ENCODE measurements at places on chromosomes 7 and 10.

- peak; percentile 71 for DNase-seq
Observed at GRCh38 chr10:26881600-26882331, 21.0 kb upstream of the ABI1 start.

GRCh38 chr7:135368416-135369186 lies 135.0 kb downstream of the STRA8 start:
- peak; percentile 65 for DNase-seq

- DNase-seq = no peak
Observed at GRCh38 chr10:102868911-102869257, 386 bp upstream of the AS3MT start.

DNA sequence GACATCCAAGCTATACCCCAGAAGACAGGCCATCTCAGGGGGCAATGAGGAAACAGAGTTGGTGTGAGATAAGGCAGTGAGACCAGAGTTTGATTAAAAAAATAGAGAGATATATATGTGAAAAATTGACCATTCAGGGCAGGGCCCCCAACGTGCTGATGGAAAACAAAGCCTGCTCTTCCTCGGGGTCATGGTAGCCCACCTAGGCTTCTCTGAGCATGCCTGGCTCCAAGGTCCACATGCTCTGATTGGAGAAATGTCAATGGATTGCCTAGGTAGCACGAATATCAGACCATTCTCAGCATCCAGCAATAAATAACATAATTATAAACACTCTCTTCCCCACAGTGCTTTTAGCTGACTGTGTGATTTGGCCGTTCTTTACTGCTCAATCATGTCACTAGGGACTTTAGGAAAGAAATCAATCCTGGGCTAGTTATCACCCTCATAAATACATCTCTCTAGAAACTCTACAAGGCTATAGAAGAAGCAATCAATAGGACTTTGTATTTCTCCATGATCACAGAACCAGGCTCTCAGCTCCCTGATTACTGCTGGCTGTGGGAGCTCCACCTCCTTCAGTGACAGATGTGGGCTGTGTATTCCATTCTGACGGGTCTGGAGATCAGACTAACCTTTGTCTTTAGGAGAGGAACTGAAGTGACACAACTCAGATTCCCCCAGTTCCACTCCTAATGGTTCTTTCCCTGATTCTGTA lies 766.4 kb downstream of the GRID1 start:
- DNase-seq = no peak

- no peak for DNase-seq
Observed at GRCh38 chr10:95389982-95390381, 99.2 kb upstream of the PDLIM1 start.

DNA sequence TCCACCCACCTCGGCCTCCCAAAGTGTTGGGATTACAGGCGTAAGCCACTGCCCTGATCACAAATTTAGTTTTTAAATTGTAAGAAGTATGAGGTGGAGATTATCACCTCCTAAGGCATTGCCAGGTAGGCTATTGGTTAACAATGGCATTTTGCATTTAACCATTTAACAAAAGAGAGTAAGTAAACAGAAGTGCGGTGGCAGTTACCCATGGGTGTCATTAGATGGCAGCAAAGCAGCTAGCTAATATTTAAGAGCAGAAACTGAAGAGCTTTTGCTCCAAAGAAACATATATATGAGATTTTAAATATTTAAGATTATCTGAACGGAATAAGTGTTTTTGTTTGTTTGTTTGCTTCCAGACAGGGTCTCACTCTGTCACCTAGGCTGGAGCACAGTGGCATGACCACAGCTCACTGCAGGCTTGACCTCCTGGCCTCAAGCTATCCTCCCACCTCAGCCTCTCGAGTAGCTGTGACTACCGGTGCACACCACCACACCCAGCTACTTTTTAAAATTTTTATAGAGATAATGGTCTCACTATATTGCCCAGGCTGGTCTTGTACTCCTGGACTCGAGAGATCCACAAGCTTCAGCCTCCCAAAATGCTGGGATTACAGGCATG lies 325.5 kb upstream of the C7orf33 start:
- DNase-seq = peak; percentile 58

DNA sequence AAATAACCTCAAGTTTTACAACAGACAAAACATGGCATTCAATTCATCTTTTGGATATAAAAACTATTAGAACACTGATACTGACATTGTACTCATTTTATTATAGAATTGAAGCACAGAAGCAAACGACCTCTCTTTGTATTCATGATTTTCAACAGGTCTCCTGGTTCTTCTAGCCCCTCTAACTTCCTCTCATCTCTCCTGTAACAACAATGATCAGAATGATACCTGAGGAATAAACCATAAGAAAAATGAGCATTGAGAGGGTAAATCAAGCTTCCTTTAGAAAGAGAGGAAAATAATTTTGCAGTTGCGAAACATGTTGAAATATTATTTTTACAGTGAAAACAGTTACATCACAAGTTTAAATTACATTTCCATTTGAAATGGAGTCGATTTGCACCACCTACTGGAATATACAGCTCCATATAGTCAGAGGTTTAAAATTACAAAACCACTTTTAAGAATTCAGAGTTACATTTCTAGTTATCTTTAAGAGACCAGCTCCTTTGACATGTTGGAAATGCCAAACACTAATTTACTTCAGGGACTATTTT lies 17.5 kb upstream of the TEX36 start:
- peak; percentile 20 for DNase-seq

DNA sequence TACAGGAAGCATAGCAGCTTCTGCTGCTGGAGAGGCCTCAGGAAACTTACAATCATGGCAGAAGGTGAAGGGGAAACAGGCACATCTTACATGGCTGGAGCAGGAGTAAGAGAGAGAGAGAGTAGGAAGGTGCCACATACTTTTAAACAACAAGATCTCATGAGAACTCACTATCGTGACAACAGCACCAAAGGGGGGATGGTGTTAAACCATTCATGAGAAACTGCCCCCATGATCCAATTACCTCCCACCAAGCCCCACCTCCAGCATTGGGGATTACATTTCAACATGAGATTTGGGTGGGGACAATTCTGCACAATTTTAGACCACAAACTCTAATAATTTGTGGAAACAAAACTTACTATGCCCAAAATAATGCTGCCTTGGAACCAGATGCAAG lies 16.8 kb upstream of the ARMC3 start:
- no peak for DNase-seq

GRCh38 chr7:18503126-18503866 lies 7.7 kb downstream of the HDAC9 start:
- no peak for DNase-seq

DNA sequence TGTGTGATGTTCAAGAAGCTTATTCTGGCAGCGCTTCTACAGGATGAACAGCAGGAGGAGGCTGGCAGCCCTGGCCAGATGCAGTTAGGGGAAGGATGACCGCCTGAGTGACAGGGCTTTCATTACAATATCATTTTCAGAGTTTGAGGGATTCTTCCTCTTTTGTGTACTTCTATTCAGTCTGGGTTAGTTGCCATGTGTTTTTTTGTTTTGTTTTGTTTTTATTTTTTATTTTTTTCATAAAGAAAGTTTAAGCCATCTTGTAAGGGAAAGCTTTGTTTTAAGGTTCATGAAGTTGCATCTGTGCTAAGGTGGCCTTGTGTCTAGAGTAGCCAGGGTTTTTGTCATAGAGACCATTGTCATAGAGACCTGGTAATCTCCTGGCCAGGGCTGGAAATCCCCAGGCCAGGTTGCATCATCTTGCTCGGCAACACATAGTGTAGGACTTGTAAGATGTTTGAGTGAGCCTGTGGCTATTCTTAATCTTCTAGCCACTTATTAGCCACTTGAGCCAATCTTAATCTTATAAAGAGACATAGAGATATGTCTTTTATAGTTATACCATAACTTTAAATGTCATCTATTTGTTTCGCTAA lies 230.5 kb upstream of the TMEM229A start:
- DNase-seq = peak; percentile 58

GRCh38 chr10:126373147-126373546 lies 15.1 kb downstream of the ADAM12 start:
- no peak for DNase-seq

GRCh38 chr10:71975087-71975870 lies 11.1 kb downstream of the CHST3 start:
- DNase-seq = no peak

DNA sequence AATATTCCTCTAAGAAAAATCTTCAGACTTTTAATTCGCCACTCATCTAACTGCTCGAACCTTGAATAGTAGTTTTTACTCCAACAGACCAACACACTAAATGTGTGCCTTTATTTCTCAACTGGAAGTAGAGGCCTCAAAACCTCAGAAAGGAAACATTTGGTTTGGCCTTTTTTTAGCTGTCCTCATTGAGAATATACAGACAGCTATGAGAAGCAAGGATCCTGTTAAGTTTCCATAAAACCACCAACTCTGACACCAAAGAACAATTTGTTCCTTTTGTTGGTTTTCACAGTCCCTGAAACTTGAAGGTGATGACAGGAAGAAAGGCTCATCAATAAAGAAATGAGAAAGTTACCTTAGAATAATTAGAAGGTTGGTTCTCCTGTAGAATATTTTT lies 199.2 kb upstream of the MEOX2 start:
- DNase-seq = no peak

GRCh38 chr10:55495555-55495954 lies 694.5 kb upstream of the PCDH15 start:
- no peak for DNase-seq

- DNase-seq = peak; percentile 70
Observed at GRCh38 chr10:86648704-86649427, 5.5 kb upstream of the OPN4 start.

GRCh38 chr10:12448729-12449391 lies 99.5 kb downstream of the CAMK1D start:
- DNase-seq = peak; percentile 85

DNA sequence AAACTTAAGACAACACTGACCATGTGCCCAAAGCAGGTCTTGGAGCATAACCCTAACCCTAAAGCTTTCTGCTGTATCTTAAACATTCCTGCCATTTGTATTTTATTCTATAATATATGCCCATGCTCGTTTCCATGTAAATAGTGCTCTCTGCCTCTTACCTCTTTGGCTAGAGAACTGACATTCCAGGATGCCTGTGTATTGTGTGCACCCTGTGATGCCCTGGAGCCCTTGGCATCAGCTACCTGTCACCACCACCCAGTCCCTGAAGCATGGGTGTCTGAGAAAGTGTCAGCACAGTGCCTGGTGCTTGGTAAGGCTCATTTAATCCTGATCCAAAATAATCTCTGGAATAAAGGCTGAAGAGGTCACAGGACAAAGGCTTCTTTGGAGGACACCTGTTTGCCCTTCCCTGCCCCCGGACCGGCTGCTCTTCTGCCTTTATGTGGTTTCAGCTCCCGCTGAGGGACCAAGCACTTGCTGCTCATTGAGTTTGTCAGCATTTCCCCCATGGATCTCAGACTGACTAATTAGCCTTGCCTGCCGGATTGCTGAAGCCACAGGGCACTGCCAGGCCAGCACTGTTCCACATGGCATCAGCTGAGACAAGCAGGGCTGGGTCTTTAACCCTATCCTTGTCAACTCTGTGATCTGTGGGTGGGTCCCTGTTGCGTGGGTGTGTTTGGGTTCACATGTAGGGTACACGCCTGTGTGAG lies 139.1 kb upstream of the SORCS3 start:
- DNase-seq = no peak

GRCh38 chr7:151141855-151142685 lies 25.4 kb downstream of the GBX1 start:
- DNase-seq = no peak

DNA sequence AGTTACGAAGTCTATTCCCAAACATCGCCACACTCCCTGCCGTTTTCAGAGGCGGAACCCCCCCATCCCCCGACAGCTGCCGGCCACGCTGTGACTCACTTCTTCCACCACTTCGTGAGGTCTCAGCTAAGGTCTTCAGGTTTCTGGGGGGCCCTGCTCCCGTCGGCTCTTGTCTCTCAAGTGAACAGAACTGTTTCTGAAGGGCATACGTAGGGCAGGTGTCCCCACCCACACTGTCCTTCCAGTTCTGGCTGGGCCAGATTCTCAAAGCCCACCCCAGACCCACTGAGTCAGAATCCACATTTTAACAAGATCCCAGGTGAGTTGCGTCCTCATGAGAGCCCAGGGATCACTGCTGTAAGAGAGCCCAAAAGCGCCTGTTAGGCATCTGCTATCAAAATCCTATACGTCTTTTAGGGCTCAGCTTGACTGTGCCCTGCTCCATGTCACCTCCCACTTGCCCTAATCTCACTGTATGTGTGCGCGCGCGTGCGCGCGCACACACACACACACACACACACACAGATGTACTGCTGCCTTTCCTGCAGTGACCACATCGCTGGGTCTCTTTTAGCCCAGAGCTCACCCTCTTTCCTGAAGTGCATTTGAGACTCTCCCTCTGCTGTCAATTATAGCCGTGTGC lies 78.8 kb downstream of the PROSER2 start:
- DNase-seq = no peak

GRCh38 chr10:34647875-34648865 lies 166.9 kb downstream of the PARD3 start:
- DNase-seq = no peak

GRCh38 chr7:106277976-106278375 lies 6.8 kb downstream of the NAMPT start:
- DNase-seq = no peak

- peak; percentile 3 for DNase-seq
Observed at GRCh38 chr7:49425277-49425818, 348.1 kb upstream of the VWC2 start.

GRCh38 chr10:101725296-101726114 lies 30.5 kb upstream of the FBXW4 start:
- no peak for DNase-seq

DNA sequence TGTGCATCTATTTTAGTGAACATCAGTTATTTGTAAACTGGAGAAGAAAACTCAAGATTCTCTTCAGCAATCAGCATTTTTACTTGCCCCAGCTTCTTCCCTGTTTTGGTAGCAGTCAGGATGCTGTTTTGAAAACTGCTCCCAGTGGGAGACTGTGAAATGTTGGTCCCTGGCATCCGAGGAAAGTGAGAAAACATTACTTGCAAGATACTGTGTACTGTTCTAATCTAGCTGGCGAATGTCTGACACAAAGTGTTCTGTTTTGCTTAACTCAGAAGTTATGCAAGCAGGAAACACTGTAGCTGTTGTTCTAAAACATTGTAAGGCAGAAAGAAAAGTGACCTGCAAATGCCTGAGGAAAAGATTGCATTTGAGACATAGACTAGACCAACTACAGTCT lies 171.8 kb upstream of the POM121L12 start:
- DNase-seq = no peak

GRCh38 chr7:139230484-139230773 lies 608 bp upstream of the UBN2 start:
- no peak for DNase-seq

DNA sequence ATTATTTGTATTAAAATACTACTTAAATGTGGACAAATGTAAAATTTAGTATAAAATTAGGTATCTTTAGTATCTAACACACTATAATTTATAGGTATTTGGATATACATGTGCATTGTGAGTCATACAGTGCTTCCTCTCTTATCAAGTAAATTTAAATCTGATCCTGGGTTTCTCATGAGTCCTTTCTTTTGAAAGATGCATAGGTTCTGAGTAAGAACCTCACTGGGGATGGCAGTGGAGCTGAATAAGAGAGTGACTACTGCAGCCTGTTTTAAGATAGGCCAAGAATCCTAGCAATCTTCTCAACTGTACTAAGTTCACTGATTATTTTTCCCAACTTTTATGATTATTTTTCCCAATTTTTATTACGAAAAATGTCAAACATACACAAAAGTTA lies 16.2 kb downstream of the CEP55 start:
- DNase-seq = peak; percentile 36

- no peak for DNase-seq
Observed at GRCh38 chr7:37730501-37730900, 46.9 kb downstream of the GPR141 start.

GRCh38 chr7:128352153-128352537 lies 8.4 kb upstream of the RBM28 start:
- peak; percentile 31 for DNase-seq

Data from bronchial epithelial cell (primary cell).